ENCODE measurements at places on chromosomes 5 and 9. TPM values are rescaled to one million over a fixed set of nuclear protein-coding genes. Genes with fewer than 3 reads are reported as not detected.

- DNase-seq: no peak
Measured at GRCh38 chr9:117462861-117463260, 48.0 kb upstream of the ASTN2 start.

GRCh38 chr9:78396087-78396486 lies 99.2 kb downstream of the PSAT1 start:
- DNase-seq: no peak

The PTAR1 gene
- total RNA-seq: 62.5 TPM

DNA sequence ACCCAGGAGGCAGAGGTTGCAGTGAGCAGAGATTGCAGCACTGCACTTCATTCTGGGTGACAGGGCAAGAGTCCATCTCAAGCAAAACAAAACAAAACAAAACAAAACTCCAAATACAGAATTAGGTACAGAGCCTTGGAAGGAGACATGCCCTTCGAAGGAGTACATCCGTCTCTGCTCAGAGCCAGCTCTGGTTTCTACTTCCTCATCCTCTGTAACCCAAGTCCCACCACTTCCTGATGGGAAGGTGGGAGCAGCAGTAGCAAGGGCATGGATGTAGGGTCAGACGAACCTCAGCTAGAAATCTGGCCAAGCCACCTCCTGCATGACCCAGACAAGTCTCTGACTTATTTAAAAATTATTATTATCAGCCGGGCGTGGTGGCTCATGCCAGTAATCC lies 16.5 kb upstream of the STXBP1 start:
- DNase-seq: no peak

The SV2C gene
- total RNA-seq: not detected

GRCh38 chr9:83959061-83959460 lies 21.0 kb downstream of the HNRNPK start:
- DNase-seq: peak; percentile 97

DNA sequence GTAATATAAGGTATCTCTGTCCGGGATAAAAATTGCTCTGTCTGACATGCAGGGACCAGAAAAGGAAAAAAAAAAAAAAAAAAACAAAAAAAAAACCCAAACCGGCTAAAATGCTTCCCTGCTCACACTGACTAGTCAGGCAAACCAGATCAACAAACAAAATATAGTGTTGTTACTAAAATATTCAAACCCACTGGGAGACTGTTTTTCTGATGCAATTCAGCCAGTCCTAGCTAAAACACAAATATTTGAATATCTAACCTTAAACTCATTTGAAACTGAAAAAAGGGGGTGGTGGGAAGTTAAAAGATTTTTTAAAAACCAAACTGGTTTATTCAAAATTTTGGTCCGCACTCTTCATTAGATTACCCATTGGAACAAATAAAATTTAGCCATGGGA lies 61.0 kb downstream of the APBA1 start:
- no peak for DNase-seq

- DNase-seq: peak; percentile 67
Measured at GRCh38 chr5:102554728-102555127, 55.9 kb upstream of the SLCO6A1 start.

DNA sequence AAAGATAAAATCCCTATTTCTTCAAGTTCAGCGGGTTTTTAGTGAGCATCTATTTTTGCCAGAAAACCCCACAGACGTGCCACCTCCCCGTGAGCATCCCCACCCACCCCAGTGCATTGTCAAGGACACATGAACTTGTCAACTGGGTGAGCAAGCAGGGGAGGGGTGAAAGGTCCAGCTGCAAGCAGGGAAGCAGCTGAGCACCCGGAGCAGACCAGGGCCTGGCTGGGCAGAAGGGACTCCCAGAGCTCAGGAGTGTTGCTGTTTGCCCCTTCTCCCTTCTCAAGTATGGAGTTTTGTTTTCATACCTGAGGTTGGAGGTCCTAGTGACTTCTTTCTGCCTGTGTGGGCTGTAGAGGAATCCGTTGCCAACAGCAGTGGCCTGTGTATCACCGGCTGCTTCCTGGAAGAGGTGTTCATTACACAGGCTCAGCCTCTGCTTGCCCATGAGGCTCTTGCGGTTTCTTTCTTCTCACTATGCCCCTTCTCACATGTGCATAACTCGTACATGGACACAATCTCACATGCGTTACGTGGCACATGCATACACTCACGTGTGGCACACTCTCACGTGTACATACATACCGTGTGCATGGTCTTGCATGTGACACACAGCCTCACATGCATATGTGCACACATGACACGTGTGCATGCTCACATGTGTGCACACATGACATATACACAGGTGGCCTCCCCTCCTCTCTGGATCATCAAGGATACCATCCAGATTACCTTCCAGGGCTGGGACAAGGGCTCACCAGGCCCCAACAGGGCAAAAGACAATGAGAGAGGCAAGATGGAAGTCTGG lies 126.7 kb downstream of the MVB12B start:
- DNase-seq: no peak

DNA sequence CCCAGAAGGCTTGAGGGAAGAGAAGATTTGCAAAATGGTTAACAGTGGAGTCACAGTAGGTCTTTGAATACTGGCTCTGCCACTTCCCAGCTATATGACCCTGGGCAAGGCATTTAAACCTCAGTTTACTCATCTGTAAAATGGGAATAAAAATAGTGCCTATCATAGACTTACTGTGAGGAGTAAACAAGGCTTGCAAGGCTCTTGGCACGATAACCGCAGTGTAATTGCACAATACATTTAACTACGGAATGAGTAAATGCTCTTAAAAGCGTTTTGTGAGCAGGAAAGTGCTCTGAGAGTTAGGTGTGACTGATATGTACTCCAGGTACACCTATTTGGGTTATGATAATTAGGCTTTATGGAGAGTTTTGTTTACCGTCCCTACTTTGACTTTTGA lies 8.4 kb downstream of the SLC36A3 start:
- DNase-seq: no peak

All from renal cortical epithelial cell (primary cell).